ENCODE measurements at places on chromosomes 7 and 10.

DNA sequence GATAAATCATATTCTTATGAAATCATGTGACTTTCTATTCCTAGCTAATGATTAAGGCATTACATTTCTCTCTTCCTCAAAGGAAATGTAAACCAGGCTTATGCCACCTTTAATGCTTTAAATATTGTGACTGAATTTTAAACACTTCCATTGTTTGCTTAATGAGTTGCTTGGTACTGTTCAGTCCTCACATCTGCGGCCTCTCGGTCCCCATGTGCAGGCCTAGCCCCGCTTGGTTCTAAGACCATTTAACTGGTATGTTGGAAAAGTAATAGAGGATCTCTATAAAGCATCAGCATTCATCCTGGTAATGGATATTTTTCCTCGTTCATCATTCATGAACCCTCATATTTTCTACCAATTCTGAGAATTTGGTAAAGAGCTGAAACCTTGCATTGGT, 27.4 kb downstream of the THSD7A start:
- DNase-seq = no peak

DNA sequence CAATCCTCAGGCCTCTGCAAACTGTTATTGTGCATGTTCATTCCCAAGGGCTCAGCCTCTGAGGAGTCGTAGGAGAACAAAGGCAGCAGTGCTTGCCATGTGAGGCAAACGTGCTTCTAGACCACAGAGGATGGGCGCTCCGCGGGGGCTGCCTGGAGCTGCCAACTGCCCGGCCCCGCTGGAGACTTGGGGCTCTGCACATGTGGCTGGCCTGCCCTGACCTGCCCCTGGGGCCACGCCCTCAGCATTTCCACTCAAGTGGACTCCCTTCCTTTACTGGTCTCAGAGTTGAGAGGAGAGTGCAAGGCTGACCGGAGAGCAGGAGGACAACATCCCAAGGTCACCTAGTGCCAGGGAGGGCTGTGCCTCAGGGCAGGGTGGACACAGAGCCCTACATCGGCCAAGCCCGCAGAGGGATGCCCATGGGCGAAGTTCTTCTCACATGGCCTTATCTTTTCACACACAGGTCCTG, 222.3 kb upstream of the ZNF32 start:
- DNase-seq = no peak

GRCh38 chr10:109898666-109899355, 24.5 kb downstream of the XPNPEP1 start:
- DNase-seq = no peak

DNA sequence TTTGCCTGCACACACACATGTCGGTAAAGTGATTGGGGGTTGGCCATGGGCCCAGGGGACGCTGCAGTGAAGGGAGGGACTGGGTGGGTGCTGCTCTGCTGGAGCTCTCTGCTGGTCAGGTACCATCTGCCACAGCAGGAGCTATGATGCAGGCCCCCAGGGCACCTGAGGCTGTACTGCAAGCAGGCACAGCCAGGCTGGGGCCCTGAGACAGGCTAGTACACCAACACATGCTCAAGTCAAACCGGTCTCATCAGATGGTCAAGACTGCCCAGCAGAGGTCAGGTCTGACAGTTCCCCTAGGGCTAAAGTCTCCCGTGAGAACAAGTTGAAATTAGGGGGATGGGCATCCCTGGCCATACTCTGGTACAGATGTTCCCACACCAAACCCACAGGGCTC, 118.3 kb upstream of the THSD7A start:
- DNase-seq = no peak

GRCh38 chr7:118175740-118176139, 8.2 kb upstream of the LSM8 start:
- DNase-seq = no peak

- no peak for DNase-seq
Measured at GRCh38 chr7:17304926-17305325, 6.5 kb downstream of the AHR start.

GRCh38 chr10:26781797-26782196, 79.0 kb downstream of the ABI1 start:
- no peak for DNase-seq

- no peak for DNase-seq
Measured at GRCh38 chr7:157476201-157476600, 139.4 kb downstream of the DNAJB6 start.

- no peak for DNase-seq
Measured at GRCh38 chr10:110190170-110190569, 17.2 kb upstream of the MXI1 start.

- DNase-seq = no peak
Measured at GRCh38 chr7:80450621-80451308, 61.1 kb downstream of the GNAT3 start.

DNA sequence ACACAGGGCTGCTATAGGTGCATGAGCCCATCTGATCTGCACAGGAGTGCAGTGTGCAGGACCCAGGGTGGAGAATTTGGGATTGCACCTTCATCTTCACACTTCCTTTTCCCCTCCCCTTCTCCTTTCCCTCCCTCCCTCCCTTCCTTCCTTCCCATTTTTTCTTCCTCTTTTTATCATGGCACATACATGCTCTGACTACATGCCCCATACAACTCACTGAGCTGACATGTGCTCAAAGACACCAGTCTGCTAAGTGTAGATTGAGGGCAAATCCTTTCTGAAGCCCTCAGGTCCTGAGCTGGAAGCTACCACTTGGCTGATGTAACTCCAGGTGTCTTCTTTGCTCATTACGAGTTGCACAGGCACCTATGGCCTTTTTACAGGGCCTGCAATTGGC, 365.3 kb upstream of the ZNF32 start:
- no peak for DNase-seq

GRCh38 chr7:115883629-115884028, 146.9 kb downstream of the TFEC start:
- no peak for DNase-seq

DNA sequence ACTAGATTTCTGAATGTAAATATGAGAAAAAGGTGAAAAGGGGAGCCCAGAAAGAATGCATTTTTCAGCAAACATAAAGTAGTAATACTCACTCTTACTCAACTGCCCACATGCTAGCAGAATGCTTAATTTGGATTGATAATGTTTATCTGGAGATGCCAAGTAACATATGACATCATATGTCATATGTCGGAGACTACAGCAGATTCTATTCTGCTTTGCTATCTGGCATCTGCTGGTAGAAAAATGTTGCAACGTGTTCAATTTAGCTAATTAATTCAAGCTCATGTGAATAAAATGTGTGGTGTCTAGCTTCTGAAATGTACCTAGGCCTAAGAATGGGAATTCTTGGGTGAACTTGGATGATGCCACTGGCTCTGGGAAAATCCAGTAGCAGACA, 4.5 kb downstream of the BBIP1 start:
- DNase-seq = no peak

GRCh38 chr10:103929381-103929921, 11.5 kb upstream of the STN1 start:
- no peak for DNase-seq

GRCh38 chr10:71263376-71263775, 51.0 kb downstream of the UNC5B start:
- DNase-seq = no peak

- no peak for DNase-seq
Measured at GRCh38 chr10:60820093-60820754, 41.9 kb downstream of the CDK1 start.

DNA sequence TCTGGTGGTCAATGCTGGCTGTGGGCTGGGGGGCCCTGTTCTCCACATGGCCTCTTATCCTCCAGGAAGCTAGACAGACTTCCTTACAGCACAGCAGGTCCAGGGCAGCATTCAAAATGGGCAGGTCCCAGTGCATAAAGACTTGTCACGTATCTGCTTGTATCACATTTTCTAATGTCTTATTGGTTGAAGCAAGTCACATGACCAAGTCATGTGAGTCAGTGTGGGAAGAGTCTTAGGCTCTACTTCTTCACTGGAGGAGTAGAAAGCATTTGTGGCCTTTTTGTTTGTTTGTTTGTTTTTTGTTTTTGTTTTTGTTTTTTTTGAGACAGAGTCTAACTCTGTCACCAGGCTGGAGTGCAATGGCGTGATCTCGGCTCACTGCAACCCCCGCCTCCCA, 104.7 kb downstream of the COL13A1 start:
- DNase-seq = no peak

- DNase-seq = no peak
Measured at GRCh38 chr7:95303013-95303905, 21.1 kb downstream of the PON1 start.

- DNase-seq = peak; percentile 90
Measured at GRCh38 chr7:149714081-149714909, 59.1 kb downstream of the ZNF467 start.

DNA sequence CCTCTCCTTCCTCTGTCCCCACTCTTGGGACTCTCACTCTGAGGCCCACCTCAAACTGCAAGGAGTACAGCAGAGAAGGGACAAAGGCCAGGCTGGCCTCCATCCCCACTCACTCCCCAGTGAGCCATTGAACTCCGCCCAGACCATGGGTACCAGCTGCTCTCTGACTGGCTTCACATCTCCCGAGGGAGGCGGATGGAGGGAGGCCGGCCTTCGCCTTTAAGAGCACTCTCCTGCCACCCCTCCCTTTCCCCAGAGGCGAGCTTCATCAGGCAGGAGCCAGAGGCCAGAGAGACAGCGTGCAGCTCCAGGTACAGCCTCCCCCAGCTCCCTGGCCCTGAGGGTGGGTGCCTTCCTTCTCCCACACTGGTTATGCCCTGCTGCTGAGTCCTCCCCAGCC, 1.8 kb upstream of the LDB3 start:
- no peak for DNase-seq

DNA sequence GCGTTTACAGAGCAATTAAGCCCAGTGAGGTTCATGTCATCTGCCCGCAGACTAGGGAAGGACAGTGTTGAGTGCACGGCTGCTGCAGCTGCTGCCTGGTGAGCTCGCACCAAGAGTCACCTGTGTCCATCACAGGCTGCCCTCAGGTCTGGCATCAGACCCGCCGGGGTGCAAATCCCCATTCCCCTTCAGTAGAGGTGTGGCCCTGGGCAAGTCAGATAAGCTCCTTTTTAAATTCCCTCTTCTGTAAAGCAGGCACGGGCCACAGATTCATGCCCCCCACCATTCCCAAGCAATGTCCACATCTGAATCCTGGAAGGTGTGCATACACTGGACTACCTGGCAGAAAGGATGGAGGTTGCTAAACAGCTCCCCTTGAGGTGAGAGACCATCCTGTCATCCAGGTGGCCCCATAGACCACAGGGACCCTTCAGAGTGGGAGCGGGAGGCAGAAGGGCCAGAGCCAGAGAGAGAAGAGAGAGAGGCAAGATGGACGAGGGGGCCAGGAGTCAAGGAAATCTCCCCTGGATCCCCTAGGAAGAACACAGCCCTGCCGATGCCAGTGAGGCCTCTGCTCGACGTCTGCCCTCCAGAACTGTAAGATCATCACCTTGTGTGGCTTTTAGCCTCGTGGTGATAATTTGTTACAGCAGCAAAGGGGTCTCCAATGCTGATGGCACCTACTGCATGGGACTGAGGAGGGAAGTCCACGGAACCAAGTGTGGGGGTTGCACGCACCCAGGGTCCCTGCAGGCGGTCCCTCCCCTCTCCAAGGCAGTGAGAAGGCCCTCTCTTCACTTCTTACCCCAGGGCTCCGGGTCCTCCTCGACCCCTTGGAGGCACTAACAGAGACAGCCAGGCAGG, 168.8 kb downstream of the TCERG1L start:
- DNase-seq = no peak

DNA sequence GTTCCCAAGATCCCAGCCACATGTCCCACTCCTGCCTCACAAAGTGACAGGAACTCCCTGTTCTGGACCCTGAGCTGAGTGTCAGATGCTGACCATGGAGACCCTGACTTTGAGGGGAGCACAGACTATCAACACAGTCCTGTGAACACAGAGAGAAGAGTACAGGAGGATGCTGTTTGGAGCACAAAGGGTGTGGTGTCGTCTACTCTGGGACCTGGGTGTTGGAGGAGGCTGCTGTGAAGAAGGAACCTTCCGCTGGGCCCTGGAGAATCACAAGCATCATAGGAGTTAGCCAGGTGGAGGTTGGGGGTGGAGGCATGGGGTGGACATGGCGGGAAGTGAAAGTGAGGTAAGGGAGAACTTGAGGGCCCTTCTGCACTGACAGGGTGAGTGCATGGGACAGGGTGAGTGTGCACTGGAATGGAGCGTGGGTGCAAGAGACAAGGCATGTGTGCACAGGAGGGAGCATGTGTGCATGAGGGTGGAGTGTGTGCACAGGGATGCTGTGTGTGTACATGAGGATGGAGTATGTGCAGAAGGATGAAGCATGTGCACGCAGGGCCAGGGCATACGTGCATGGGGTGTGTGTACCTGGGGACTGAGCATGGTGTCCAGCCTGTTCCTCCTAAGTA, 70.7 kb upstream of the ANTXRL start:
- DNase-seq = no peak

GRCh38 chr7:6642861-6643640, 5.9 kb downstream of the ZNF316 start:
- DNase-seq = no peak

- DNase-seq = no peak
Measured at GRCh38 chr7:116683786-116684185, 11.8 kb downstream of the MET start.

DNA sequence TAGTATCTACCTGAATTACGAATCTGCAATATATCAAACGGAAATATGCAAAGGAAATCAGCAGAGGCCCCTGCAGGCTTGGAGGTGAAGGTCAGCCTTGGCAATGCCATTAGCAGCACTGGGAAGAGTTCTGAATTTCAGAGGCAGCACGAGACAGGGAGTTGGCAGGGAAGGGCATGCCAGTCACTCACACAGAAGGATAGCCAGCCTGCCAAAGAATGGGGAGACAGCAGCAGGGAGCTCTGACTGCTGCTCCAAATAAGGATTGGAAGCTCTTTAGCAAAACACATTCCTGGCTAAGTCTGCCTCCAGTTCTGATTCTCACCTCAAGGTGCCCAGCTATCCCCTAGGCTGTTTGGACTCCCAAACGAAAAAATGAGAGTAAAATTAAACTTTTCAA, 188.0 kb downstream of the PDE1C start:
- DNase-seq = no peak

- no peak for DNase-seq
Measured at GRCh38 chr10:113866551-113867394, 12.3 kb downstream of the NHLRC2 start.

DNA sequence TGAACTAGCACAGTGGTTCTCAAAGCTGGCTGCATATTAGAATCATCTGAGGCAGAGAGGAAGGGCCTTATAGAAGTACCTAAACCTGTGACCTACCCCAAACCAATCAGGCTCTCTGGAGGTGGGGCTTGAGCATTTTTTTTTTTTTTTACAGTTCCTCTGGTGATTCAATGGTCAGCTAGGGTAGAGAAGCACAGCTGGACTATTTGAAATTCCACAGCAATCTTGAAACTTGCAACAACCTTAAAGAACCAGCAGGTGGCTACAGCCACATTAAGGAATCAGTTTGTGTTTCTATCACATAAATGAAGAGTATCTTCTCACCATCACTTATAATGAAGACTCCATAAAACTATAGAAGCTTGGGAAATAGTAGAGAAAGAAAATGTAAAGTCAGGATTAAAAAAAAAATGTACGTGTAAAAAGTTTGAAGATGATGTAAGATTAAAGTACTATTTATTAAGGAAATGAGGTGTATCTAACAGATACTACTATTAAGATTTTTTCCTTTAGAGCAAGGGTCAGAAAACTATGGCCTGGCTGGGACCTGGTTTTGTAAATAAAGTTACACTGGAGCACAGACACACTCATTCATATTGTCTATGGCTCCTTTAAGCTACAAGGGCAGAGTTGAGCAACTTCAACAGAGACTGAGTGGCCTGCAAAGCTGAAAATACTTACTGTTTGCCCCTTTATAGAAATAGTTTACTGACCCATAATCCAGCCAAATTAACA, 3.8 kb downstream of the RTKN2 start:
- DNase-seq = no peak
